ENCODE measurements at places on chromosomes 6 and 20.

DNA sequence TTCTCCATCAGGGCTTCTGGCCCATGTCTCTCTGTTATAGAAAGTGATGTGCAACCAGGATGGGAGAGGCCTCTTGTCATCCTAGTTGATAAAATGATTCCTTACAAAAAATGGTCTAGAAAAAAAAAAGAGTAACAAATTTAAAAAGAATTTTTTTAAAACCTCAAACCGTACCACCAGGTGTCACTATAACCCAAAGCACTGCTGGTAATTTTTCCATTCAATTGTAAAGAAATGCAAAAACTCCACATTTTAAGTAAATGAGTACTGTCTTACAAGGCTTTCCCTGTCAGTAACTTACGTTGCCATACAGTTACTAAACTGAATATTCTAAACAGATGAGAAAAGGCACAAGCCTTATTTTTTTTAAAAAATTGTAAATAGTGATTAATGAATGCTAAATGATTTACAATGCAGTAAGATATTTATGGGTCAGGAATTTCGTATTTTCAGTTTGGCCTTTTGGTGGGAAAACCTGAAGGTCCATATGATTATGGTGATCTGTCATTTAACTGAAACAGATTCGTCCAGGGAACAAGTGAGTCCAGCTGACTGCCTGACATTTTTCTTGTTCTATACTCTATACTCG lies 95.4 kb downstream of the OGFRL1 start:
- DNase-seq = no peak

DNA sequence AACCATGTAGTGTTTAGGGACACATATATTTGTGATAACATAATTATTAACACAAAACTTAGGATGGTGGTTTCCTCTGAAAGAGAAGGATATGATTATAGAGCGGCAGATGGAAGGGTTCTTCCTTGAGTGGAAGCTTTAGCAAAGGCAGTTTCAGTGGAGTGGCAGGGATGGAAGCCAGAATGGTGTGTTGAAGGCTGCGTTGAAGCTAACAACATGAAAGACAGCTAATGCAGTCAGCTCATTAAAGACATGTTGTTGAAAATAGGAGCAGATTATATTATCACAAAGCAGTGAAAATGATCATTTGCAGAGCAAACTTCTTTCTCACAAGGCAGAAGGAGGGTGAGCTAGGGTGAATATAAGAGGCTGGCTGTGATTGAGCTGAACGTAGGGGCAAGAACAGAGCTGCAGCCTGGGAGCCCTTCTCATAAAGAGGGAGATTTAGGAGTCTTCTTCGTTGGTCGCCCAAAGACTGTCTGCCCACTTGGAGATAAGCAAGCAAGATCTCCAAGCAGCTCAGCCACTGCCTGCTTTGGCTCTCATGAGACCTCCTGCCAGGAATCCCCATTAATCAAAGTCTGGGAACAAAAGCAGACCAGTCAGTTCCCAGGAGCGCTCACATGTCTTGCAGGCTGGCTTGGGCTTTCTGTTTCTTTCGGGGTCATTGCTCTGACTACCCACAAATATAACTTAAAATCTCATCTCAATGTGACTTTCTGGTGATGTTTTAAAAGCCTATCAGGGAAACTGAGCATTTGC lies 2.6 kb upstream of the ANKRD6 start:
- no peak for DNase-seq

DNA sequence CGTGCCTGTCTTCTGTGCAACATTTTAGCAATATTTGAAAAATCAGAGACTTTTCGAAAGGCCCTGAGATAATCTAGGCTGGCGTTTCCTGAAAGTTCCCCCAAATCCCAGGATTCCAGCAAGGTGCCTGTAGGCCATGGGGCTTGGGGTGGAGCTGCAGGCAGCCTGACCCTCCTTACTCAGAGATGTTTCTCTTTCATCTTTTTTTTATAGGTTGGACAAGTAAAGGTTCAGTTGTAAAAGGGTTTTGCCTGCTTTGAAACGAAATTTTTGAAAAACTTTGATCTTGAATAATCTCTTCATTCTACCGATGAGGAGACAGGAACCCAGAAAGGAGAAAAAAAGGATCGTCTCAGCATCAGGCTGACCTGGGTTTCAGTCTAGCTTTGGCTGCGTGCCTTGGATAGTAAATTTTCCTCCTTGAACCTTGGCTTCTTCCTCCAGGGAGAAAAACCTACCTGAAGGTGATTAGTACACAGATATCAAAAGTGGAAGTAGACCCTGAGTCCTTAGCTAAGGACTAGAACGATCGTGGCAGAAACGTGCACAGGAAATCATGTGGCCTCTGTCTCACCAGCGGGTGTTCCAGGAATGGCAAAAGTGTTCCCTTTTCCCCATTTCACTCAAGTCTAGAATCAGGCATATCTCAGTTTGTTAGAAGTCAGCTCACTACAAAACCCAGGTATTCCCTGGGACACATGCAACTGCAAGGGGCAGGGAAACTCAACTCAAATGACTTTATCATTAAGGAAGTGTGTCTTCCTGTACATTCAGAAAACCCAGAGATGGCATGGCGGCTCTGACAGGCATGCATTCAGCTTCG lies 128.2 kb upstream of the PTPN1 start:
- no peak for DNase-seq

DNA sequence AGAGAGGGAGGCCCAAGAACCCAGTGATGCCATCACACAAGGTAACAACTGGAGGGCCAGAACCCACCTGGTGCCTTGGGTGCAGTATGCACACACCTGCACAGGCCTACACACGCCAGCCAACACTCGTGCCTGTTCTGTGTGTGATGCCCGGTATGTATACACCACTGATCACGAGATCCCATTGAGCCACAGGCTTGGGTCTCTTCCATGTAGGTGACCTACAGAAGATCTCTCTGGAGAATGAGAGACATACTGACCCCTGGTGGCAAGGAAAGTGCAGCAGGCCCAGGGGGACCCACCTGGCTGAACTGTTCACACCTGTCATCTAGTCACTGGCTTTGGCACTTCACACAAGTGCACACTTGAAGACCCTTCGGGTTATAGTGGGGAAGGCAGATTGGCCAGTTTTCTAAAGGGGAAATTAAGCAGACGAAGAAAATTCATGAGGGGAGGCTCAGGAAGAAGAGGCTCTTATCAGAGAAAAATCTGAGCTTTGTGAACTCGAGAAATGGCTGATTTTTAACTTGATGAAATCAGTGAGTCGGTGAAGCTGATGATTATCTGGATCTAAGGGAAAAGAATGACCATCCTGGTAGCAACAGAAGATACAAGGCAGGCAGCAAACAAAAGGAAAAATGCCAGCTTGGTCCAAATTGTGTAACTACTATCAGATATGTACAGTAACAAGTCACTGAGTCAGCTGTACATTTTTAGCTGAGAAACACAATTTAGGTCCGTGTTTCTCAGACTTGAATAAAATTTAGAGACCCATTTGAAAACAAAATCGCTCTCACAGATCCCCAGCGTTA lies 69.1 kb upstream of the PBOV1 start:
- peak; percentile 49 for DNase-seq

- no peak for DNase-seq
These were observed 12.2 kb downstream of the C6orf58 start for GRCh38 chr6:127589135-127589534.

GRCh38 chr6:111809766-111810165 lies 63.5 kb downstream of the FYN start:
- no peak for DNase-seq

- DNase-seq = no peak
These were observed 360.7 kb downstream of the SAMD5 start for GRCh38 chr6:147869201-147869600.

DNA sequence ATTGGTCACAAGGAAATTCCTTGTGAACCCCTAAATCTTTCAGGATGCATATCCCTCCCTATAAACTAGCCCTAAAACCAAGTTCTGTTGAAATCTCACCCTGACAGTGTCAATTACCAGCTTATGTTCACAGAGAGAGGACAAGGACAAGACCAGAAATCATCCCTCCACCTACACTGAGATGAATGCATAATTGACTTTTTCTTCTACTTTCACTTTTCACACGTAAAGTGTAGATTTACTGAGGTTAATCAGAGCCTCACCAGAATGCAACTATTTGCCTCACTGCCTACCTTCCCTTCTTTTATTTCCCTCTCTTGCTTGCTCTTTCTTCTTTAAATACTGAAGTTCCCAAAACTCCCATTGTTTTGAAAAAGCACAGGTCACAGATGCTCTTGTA lies 15.3 kb upstream of the NKAIN2 start:
- no peak for DNase-seq

- DNase-seq = no peak
These were observed 602 bp upstream of the TSPYL4 start for GRCh38 chr6:116254297-116255056.

GRCh38 chr20:46083101-46083500 lies 6.7 kb downstream of the NCOA5 start:
- no peak for DNase-seq

- no peak for DNase-seq
These were observed 1289.3 kb downstream of the HACE1 start for GRCh38 chr6:103570431-103570830.

- no peak for DNase-seq
These were observed 170.6 kb downstream of the TRMT11 start for GRCh38 chr6:126156973-126157372.

DNA sequence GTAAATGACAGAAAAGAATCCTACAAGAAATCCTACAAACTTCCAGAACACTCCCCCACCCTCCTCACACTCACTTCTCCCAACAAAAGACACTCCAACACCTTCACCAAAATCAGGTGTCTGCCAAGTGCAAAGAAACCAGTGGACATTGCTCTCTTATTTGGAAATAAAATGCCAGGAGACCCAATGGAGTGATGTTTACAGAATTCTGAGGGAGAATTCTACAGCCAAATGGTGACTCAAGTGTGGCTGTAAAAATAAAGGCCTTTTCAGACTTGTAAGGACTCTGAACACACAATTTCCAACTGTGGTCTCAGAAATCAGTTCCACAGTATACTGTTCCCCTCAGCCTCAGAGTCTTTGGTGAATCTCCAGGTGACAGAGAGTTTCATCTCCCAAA lies 109.6 kb upstream of the CARMIL1 start:
- DNase-seq = no peak

- no peak for DNase-seq
These were observed 8.4 kb upstream of the ADA start for GRCh38 chr20:44659931-44660330.

DNA sequence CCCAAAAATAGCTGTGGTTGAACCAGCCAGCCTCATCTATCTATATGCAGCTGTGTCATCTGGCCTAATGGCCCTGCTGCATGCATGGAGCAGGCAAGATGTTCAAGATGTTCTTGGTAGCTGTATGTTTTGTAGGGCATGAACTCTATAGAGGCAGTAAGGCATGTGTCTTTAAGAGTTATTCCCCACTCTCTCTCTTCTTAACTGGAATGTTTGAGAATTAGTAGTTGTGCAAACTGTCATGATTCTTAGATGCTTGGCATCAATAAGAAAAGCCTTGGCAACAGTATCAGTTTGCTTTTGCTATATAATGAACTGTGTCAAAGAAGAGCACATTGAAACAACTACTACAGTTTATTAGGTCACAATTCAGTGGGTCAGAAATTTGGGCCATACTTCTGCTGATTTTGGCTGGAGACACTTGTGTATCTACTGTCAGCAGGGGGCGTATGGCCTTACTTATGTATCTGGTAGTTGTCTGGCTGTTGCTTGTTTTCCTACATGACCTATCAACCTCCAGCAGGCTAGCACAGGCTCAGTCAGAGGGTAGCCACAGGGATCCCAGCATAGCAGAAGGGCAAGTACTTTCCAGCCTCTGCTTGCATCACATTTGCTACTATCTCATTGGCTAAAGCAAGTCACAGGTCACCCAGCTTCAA lies 56.1 kb upstream of the LAMP5 start:
- no peak for DNase-seq

DNA sequence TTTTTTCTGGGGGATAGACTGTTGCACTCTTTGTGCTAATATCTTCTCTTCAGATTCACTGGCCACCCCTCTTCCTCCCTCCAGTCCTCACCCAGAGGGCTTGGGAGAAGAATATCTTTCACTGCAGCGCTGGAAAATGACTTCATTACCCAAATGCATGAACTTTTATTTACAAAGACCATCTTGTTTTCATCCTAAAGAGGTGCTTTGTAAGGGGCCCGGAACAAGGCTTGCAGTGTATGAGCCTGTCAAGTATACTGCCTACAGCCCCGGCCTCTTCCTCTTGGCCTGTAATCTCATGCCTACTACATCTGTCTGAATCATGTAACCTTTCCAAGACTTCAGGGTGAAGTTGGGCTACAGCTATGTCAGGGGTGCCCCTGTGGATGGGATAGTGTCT lies 554 bp upstream of the LAMA4 start:
- no peak for DNase-seq

DNA sequence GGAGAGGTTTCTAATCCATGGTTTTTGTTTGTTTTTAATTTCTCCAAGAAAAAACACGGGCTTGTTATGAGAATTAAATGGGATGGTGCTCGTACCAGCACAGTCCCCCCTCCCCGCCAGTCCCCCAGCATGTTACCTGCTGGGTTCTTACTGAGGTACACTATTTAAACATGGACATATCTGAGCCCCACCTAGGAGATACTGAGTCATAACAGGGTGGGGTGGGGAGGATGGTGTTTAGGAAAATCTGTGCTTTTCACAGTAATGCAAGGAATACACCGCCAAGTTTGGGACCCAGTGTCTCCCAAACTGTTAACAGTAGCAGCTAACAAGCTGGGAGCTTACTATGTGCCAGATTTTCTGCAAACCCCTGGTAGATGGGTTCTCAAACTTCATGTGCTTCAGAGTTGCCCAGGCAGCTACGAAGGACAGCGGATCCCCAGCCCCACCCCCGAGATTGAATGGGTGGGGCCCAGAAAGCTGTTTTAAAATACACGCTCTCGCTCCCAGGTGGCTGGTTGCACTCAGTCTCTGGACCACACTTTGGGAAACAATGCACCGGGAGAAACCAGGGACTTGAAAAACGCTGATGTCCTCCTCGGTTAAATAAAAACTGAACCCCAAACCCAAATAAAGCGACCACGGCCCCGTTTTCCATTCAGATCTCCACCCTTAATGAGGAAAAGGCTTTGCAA lies 995 bp downstream of the ZFP64 start:
- DNase-seq = peak; percentile 45

DNA sequence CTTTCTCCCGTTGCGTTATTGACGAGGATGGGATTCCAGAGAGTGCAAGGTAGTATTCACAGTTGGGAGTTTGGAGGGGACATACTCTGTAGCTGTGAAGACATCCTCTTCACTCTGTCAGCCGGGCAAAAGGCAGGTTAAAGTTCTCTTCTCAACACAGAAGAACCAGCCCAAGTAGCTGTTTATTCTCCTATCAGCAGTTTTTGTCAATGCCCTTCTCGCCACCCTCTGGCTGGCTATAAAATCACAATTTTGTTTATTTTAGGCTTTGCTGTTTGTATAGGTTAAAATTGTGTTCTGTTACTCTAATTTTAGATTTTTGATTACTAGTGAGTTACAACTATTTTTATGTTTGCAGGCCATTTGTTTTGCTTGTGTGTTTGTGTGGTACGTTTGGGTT lies 37.9 kb upstream of the MAS1 start:
- DNase-seq = no peak

DNA sequence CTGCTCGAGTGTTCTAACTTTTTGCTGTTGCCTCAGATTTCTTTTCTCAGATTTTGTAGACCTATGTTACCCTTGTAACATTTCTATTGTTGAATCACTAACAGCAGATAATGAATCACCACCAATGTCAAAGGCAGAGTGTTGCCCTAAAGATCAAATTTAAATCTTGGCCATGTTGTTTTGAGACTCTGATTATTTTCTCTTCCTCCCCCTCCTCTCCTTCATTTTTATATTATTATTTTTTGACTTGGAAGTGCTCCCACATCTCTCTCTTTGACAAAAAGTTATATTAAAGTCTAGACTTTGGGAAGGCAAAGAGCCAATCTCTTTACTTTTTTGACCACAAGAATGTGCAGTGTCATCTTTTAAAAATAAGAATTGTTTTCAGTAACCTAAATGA lies 422.7 kb downstream of the NKAIN2 start:
- DNase-seq = no peak

Data from stimulated activated CD4-positive, alpha-beta T cell treated with anti-CD3 and anti-CD28 coated beads, Interleukin-4, amount 100 ng/mL, for 24 hours (primary cell).